Thoracic aorta (tissue), 2 donors: ENCODE measurements at places on chromosomes 3 and 15. TPM values are rescaled to one million over a fixed set of nuclear protein-coding genes. Genes with fewer than 3 reads are reported as not detected.

GRCh38 chr3:3813013-3813412, 13.8 kb downstream of the LRRN1 start:
- no peak for DNase-seq

Gene PROS1
- 122 TPM for total RNA-seq

DNA sequence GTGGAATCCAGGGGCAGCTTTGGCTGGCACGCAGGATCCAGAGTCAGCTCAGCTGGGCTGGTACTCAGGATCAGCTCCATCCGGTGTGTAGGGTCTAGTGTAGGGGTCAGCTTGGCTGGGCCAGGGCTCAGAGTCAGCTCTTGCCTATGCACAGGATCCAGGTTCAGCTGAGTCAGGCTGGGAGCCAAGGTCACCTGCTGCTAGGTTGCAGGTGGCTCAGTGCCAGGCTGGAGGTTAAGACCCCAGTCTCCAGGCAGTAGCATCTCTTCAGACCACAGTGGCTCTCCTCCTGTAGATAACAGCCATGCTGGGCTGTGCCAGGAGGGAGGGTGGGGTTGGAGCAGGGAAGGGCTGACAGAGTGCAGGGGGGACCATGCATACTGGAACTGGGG, 1.8 kb downstream of the HYAL3 start:
- DNase-seq = no peak

Gene SEMA3B
- total RNA-seq = 57.2 TPM

DNA sequence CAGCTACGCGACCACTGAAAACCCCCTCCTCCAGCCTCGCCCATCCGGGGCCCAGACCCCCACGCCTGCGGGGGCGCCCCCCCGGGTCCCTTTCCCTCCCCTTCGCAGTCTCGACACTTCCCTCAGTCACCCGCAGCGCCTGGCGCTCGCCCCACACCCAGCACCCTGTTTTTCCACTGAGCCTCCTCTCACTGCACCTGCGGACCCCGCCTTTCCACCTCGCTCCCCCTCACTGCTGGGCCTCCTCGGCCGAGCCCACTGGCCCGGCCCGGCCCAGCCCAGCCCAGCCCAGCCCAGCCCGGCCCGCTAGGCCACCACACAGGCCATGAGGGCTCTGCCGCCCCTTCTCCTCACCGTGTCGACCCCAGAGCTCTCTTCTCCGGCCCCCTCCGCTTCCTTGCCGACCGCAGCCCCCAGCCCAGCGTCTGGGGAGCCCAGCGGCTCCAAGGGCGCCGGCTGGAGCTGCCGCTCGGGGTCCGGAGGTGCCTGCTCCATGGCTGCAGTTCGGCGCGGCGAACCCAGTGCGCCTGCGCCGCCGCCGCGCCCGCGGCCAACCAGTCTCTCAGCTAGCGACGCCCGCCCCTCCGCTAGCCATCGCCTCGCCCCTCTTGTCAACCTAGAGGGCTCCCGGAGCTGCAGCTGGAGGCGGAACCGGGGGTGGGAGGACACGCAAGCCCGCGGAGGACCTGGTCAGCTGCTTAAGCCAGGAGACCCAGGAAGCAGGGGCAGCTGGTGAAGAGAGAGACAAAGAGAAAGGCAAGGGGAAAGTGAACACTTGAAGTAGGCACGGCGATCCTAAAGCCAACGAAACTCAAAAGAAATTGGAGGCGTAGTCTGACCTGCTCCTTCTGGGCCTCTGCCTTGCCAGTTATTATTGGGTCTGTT, at the start of gene SNX4:
Gene SNX4 (minus strand): TSS at position 525 of the 885 bp plus-strand sequence. CDS start 30 bp downstream, at position 495.
- DNase-seq = peak; percentile 84

Gene WNT7A
- not detected for total RNA-seq

Gene SSR3
- total RNA-seq = 94.0 TPM

- DNase-seq = no peak
These were observed 47.0 kb downstream of the SUSD5 start for GRCh38 chr3:33171580-33171979.

GRCh38 chr3:151362751-151363174, 21.8 kb downstream of the P2RY12 start:
- no peak for DNase-seq

DNA sequence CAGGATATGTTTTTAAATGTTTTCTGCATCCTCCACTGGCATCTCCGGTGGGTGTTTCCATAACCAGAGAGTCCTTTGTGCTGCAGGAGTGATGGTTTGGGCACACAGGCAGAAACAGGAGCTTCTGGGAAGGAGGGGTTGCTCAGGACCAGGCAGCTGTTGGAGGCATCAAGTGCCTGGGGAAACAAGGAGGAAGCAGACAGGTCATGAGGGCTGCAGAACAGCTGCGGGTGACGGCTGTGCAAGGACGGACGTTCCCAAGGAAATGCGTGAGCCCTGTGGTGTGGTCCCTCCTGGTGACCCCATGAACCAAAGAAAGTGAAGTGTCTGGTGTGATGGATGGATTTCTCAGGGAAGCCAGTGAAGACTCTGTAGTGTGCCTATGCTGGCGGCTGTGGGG, 61.2 kb upstream of the TNFAIP8L3 start:
- DNase-seq = no peak

Gene AQP9
- 10.0 TPM for total RNA-seq

DNA sequence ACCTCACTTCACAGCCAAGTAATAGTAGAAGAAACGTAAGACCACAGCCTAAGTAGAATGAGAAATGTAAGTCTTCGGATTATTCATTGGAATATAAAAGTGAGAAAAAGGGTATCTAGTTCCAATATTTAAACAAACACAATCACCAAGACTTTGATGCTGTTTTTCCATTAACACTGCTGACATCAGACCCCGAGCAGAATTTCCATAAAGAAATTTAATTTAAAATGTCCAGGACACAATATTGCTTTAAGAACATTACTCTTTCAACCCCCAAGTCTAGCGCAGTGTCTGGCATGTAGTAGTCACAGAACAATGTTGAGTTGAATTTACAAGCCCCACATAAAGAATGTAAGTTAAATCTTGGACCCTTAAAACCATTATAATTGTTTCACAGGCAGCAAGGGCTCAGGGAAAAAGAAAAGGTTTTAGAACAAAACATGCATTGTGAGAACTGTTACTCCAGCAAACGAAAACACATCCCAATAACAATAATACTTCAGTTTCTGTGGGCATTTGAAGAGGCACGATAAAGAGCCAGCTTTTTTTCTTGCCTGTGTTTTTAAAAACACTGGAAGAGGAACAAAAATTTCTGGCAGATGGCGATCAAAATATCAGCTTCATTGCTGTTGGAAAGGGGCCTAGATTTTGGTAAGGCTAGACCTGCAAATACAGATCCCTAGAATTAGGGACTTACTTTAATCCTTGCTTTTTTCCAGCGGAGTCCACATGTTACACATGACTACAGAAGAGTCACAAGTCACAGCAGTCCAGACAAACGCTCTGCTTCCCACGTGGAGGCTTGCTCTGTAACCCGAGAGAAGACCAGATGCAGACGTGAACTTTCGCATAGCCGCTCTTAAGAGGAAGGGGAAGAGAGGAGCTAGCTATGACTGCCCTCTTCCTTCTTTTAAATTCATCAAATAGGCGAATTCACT, 77.9 kb upstream of the IGSF10 start:
- no peak for DNase-seq

DNA sequence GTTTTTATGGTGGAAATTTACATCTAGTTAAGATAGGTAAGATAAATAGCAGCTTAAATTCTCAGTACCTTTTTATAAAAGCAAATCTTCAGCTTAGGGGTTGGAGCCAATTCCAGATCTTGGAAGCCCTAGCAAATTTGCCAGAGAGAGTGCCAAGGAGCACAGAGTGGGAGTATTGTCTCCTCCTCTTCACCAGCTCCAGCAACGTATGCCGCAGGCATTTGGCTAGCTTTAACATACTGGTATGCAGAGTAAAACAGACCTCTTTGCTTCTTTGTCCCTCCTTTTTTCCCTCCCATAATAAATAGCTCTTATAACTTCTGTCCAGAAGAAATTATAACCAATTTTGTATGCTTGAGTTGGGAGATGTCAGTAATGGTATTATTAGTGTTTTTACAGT, 140.4 kb downstream of the DIPK2A start:
- no peak for DNase-seq

Gene NPAP1
- not detected for total RNA-seq

DNA sequence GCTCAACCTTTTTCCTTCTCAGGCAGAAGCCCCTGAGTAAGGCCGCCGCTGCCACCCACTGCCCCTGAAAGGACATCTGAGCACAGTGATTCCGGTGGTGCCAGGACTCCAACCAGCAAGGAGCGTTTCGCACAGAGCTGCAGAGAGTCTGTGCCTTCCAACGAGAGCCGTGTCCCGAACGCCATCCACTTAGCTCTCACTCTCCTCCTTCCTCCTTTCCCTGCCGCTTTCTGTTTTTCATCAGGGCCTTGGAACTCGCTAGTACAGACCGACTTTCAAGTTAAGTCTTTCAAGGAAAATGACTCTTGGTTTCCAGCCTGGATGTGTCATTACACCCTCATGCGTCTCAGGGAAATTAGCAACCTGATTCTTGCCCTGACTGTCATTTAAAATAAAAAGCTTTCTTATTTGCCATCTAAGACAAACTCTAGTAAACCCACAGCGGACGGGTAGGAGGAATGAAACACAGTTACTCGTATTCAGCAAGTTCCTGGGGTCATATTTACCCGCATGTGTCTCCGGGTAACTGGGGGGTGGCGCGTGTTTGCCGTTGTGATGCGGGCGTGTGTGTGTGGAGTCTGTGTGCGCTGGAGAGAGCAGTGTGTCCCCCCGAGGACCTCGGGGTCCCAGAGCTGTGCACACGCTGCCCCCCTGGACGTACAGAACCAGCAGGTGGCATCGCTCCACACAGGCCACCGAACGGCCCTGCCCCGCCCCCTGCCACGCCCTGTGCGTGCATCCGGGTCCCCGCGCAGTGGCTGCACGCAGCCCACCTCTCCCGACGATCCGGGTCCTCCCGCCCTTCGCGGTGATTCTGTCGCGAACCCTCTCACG, 30.4 kb upstream of the ALDH1A3 start:
- DNase-seq = no peak

Gene PSTPIP1
- total RNA-seq = 24.8 TPM

DNA sequence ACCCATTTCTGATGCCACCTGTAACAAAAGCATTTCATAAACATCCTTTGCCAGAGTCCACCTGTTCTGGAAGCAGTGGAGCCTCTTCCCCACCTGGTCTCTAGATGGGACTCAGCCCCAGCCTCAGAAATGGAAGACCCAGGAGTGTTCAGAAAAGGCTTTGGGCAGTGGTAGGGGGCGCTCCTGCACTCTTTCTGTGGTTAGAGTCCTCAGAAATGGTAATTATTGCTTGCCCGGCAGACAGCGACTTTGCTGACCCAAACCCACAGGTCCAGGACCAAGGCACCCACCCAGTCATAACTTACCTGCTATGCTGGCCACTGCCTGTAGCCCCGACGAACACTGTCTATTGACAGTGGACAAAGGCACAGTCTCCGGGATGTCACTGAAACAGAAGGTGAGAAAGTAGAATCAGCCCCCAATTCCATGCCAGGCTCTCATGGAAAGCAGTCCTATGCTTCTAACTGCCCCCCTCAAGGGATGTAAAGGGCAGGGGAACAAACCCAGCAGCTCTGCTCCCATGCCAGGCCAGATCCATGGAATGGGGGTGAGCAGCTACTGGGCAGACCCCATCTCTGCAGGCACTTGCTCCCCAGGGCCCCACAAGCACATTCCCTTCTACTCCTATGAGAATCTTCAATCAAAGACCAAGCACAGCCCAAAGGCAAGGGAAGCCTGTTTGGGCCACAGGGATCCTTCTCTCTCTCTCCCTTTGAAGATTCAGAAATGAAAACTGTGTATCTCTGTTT, 5.1 kb downstream of the ACAA1 start:
- no peak for DNase-seq

DNA sequence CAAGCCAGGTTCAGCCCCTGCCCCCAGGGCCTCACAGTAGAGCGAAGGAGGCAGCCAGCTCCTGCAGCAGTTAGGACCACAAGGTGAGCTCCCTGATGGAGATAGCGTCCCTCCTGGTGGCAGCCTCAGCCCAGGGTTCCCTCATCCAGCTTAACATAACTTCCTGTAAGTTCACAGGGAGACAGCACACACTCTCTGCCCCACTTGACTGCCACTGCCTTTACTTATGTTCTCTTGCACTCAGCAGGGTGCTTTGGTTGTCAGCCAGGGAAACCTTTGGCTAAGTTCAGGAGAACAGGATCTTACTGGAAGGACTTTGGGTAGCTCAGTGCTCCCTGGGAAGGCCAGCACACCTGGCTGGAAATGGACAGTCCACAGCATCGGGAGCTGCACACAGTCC, 10.9 kb downstream of the KBTBD13 start:
- DNase-seq = no peak

DNA sequence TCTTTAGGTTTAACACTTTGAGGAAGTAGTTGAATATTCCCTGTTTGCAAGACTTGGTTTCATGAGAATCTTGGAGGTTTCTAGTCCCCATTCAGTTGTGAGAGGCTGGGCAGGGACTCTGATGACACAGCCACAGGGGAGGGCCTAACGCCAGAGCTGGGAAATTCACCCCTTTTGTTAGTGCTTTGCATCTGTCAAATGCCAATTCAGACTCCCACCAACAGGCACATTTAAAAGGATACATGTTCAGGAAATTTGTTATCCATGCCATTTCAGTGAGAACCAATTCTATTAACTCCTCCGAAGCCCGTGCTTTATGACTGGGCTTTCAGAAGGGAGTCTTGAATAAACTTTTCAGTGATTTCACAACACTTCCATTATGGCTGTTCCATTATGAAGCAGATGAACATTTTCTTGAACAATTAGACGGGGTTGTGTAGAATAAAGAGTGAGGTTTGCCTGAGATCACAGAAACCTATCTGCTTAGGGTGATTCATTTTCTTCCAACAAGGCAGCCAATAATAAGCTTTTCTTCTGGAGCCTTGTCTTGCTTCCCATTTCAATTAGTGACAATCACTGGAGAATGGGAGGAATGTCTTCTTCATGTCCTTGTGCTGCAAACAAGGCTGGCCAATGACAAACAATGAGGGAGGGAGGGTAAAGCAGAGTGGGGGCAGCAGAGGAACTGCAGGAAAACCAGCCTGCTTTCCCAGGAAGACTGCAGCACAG, 90.6 kb downstream of the SOX14 start:
- no peak for DNase-seq

GRCh38 chr3:139814646-139815045, 120.3 kb upstream of the CLSTN2 start:
- DNase-seq = no peak

DNA sequence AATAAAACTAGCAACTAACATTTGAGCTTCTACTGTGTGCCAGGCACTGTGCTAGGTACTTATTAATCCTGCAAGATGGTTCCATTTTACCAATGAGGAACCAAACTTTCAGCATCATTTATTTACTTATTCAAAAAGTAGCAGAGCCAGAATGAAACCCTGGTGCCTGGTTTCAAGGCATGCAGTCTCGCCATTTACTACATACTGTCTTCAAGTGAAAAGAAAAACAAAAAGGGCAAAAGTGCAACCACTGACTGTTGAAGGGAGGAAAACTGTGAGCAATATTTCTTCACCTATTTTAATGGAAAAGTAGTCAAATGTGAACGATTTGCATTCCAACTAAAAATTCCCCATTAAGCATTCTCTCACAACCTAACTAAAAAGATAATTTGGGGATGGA, 8.7 kb downstream of the DCUN1D1 start:
- no peak for DNase-seq

DNA sequence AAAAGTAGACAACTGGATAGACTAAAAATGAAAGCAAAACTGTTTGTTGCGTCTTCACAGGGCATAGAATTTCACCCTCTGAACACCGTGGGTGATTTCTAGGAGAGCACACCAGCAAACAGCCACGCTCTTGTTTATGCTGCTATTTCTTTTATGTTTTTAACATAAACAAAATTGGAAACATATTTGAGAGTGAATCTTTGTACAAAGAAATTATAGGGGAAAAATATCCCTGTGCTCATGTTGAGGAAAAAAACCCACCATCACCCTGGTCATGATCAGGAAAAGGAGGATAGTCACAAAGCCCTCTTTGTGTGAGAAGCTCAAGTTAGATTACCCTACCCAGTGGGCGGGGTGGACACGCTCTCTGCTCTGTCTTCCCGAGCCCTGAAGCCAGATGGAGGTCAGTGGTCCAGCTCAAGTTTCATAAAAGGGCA, 313.3 kb downstream of the SATB1 start:
- no peak for DNase-seq

Gene CILP
- total RNA-seq = 15.8 TPM
